Fibroblast of skin of back (primary cell): ENCODE measurements at places on chromosomes 1 and 21.

DNA sequence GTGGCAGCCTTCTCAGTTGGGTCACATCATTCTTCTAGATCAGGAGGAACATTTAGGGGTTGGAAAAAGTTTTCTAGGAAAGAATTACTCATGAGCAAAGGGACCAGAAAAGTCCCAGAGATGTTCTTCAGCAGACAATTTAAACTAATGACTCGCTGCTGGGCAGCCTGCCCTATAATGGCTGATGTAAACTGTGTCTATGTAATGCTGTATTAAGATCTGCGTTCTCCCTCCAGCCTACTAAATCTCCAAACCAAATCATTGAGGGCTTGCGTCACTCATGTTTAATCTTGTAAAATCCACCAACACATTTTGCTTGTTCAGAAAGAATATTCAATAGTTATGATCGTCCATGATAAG, 92.1 kb downstream of the LRRC8C start:
- peak; percentile 91 for DNase-seq

GRCh38 chr1:58443986-58444868, 102.3 kb downstream of the OMA1 start:
- peak; percentile 38 for DNase-seq

- no peak for DNase-seq
Measured at GRCh38 chr1:2385606-2386280, 5.6 kb downstream of the MORN1 start.

- peak; percentile 11 for DNase-seq
Measured at GRCh38 chr1:118247593-118247992, 62.6 kb upstream of the SPAG17 start.

- DNase-seq: no peak
Measured at GRCh38 chr1:39650431-39650830, 11.0 kb upstream of the HEYL start.

DNA sequence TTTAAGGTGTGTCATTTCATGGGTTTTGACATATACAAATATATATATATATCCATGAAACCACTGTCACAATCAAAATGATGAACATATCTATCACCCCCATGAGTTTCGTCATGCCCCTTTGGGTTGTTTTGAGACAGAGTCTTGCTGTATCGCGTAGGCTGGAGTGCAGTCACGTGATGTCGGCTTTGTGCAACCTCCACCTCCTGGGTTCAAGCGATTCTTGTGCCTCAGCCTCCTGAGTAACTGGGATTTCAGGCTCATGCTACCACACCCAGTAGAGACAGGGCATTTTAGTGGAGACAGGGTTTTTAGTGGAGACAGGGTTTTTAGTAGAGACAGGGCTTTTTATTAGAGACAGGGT, 8.0 kb downstream of the HJV start:
- DNase-seq: no peak

DNA sequence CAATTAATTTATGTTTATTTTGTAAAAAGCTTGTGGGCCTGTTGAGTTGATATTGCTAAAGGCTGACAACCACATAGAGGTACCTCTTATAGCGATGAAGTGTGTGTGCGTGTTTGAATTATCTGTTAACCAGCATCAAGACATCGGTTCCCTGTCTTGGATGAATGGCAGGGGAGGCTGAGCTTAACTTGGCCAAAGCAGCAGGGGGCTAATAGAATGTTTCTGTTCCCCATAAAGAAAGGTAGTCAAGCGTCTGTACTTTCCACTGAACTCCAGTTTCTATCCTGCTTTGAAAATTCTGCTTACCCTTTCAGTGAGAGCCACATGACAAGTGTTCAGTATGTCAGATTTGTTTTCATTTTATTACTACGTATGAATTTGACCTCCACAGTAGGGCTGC, 63.0 kb downstream of the ROR1 start:
- DNase-seq: no peak
